Foreskin keratinocyte (primary cell): ENCODE measurements at places on chromosomes 1 and 21. TPM values are rescaled to one million over a fixed set of nuclear protein-coding genes. Genes with fewer than 3 reads are reported as not detected.

Gene HSD3B1
- 0.06 and 0.08 TPM in 2 replicates for polyA plus RNA-seq

Gene TMEM81
- 2.1 and 2.6 TPM in 2 replicates for polyA plus RNA-seq

Gene IGFN1
- not detected in 2 replicates for polyA plus RNA-seq

Gene RBP7
- polyA plus RNA-seq: 7.0 and 11.3 TPM in 2 replicates

Gene TNNT2
- 0.20 TPM in 1 of 2 replicates, not detected in the other for polyA plus RNA-seq

Gene OR2T2
- not detected in 2 replicates for polyA plus RNA-seq
